ENCODE measurements at places on chromosomes 12 and 14. TPM values are rescaled to one million over a fixed set of nuclear protein-coding genes. Genes with fewer than 3 reads are reported as not detected.

Gene PZP
- total RNA-seq: not detected

Gene CLECL1
- 3.6 TPM for total RNA-seq

Gene STON2
- total RNA-seq: 0.22 TPM

Gene RNF212B
- total RNA-seq: not detected

Gene AGAP2
- total RNA-seq: 31.7 TPM

Gene CLEC9A
- not detected for total RNA-seq

Gene NEUROD4
- total RNA-seq: not detected

Gene FOS
- total RNA-seq: 15.2 TPM

Gene MYF6
- not detected for total RNA-seq

Gene TTC6
- not detected for total RNA-seq

Gene IL22
- 0.46 TPM for total RNA-seq

Gene ALX1
- total RNA-seq: not detected

Gene KLRC2
- 5.7 TPM for total RNA-seq

Gene KRT80
- total RNA-seq: not detected

Gene SERPINA3
- total RNA-seq: not detected

Gene EXOC3L4
- total RNA-seq: not detected

Gene LHX5
- not detected for total RNA-seq

Gene MSRB3
- not detected for total RNA-seq

Gene RDH12
- total RNA-seq: not detected
